ENCODE measurements at places on chromosomes 3 and 15. TPM values are rescaled to one million over a fixed set of nuclear protein-coding genes. Genes with fewer than 3 reads are reported as not detected.
A peak's percentile ranks its signal among the peaks of the same experiment; 100 is the strongest.

LOXL1 gene
- 139 TPM for polyA plus RNA-seq

ITPKA gene
- 1.0 TPM for polyA plus RNA-seq

DNA sequence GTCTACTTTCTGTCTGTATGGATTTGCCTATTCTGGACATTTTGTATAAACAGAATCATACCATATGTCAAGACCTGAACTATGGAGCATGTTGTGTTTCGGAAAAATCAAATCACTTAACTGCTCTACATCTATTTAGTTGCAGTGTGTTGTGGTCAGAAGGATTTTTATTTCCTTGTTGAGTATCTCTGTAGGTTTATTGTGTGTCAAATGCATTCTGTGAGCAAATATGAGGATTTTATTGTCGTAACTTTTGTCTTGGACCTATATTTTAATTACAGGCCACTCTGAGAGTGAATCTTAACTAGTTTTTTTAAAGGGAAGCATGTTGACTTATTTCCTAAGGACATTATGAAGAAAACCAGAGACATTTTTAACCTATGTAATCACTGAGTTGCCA is 84.6 kb upstream of the MYZAP start:
- no peak for DNase-seq

GRCh38 chr15:69472046-69472445 is 19.4 kb downstream of the RPLP1 start:
- no peak for DNase-seq

DNA sequence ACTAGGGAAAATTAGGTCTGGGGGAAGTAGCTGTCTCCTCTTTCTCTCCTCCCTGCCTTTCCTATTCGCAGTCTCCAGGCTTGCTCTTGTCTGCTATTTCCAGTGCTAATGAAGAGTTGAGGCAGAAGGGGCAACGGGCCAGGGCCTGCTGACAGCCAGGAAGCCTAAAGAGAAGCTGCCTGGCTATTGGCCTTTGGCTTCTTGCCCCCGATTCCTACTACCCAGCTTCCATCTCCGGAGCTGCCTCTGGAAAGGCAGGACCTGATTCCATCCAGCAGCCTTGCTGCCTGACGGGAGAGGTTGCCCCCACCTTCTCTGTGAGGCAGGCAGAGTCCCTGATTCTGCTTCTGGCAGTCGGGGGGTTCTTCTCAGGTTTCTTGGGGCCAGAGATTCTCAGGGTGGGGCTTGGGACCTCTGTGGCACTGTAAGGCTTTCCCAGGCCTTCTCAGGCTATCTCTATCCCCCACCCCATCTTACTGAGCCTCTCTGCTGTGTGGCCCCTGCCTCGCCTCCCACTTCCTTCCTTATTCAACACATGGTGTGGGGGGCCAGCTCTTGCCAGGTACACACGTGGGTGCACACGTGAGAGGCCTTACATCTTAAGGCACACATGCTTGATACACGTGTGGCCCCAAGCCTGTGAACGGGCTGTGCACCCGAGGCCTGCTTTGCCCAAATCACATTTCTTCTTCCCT is 18.2 kb upstream of the JMJD7 start:
- DNase-seq = no peak

DNA sequence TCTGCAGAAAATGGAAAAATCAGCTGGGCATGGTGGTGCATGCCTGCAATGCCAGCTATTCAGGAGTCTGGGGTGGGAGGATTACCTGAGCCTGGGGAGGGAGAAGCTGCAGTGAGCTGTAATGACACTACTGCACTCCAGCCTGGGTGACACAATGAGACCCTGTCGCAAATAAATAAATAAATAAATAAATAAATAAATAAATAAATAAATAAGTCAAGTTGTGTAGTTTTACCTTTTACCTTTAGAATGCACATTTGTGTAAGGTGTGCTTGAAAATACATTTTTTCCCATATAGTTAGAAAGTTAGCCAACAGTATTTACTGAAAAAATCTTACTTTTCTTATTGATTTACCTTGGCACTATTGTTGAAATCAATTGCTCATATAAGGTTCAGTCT is 515.6 kb downstream of the NAALADL2 start:
- DNase-seq = no peak

DNA sequence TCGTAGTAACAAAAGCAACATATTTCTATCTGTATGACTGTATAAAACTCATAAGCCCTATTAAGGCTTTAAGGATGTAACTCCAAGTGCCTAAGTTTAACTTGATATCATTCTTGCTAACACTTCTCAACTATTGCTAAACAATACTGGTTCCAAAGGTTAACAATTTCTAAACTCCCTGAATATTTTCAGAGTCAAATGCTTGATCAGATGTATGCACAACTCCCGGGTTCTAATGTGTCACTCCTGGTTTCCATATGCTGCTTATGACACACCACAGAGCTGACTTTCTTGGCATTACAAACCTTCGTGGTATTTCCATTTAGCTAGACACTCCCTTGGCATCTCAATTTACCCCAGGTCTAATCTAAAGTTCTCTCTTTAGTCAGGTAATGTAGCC is 26.3 kb downstream of the DZIP1L start:
- DNase-seq = no peak

DNA sequence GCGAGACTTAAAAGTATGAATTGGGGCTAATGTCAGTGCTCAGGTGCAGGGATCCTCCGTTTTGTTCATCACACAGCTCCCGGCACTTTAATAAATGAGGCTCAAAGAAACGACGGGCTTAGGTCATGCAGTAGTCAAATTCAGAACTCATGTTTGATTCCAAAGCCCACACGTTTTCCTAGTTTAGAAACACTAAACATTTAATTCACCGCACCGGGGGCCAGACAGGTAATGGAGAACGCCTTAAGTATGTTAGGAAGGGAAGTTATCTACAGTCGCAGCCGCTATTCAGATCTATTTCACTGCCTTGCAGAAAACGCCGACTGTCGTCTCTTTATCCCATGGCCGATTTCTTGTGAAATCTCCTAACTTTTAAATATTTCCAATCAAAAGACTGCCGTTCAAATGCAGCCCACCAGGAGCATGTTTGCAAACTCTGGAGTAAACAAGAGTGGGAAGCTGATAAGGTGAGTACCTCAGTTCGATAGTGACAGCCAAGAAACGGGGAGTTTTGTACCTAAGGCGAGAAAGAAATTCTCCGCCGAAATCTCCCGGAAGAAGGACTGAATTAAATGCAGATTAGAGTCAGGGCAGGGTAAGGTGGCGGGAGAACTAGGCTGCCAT is 569 bp downstream of the HIGD2B start:
- peak; percentile 1 for DNase-seq

GRCh38 chr15:96330064-96330449 is 443 bp upstream of the NR2F2 start:
- DNase-seq = peak; percentile 73

- no peak for DNase-seq
Measured at GRCh38 chr3:186108106-186108940, 566 bp downstream of the ETV5 start.

- no peak for DNase-seq
Measured at GRCh38 chr3:105799286-105799685, 69.5 kb downstream of the CBLB start.

DNA sequence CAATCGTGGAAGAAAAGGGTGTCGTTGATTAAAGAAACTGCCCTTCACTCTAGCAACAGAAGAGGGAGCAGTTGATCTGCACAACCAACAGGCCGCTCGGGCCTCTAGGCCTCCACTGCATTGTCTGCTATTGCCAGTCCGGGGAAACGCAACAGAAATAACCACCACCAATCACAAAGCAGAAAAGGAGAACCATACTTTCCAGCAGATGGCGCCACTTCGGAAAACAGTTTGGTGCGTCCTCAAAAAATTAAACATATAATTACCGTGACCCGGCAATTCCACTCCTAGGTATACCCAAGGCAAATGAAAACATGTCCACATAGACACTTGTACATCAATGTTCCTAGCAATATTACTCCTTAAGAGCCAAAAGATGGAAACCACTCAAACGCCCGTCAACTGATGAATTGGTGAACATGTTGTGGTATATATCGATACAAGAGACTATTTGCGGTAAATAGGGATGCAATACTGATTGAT is 154.1 kb downstream of the TJP1 start:
- no peak for DNase-seq

- DNase-seq = no peak
Measured at GRCh38 chr15:92076541-92076940, 223.0 kb downstream of the SLCO3A1 start.

DNA sequence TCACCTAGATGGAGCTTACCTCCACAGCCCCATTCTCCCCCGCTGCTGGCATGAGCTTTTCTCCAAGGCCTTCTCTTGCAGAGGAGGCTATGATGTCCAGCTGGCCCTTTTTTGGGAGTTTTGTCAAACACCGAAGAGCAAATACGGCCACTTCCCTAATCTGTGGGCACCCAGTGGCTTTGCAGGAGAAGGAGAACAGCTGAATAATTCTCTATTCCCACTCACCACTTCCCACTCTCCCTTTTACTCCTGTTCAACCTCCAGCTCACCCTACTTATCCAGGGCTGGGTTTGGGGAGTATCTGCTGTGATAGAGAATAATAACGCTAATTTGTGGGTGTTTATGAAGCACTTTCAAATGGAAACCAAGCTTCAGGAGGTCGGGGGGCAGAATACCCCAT is 93.0 kb downstream of the AAGAB start:
- DNase-seq = no peak

GRCh38 chr3:119589102-119589773 is 8.4 kb upstream of the PLA1A start:
- no peak for DNase-seq

DNA sequence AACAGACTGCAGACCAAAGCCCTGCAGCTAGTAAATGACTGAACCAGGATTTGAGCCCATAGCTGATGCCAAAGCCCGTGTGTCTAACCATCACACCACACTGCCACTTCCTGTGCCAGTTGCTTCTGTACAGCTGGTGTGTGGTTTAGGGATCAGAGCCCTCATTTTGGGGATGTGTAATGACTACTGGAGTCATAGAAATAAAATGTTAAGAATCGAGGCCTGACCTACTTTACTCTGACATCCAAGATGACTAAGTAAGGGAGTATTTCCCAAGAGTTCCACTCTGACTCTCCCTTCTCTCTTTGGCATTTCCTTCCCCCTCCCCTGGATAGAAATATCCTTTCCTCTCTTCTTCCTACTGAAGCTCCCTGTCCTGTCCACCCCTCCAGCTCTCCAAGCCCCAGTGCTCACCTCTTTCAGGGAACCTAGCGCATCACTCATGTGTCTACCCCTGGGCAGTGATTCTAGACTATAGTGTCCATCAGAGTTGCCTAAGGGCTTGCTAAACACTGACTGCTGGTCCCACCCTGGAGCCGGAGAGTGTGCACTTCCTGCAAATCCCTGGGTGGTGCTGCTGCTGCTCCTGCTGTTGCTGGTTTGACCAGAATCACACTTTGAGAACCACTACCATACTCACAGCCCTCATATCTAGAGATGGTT is 53.8 kb downstream of the MGLL start:
- no peak for DNase-seq

DNA sequence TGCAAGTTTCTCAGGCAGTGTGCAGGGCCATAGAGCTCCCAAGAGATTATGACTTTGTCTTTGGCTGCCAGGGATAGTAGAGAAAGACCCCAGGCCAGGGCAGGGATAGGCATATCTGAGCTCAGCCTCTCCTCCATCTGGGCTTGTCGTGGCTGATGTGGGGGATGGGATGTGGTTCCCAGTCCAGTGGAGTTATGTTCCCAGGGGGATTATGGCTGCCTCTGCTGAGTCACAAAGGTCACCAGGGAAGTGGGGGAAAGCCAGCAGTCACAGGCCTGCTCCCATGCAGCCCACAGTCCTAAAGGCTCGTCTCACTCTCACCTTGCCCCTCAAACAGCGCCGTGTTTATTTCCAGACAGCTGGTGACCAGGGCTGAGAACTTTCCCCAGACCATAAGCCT is 354.9 kb downstream of the SI start:
- no peak for DNase-seq

GRCh38 chr3:40875581-40875980 is 323.7 kb upstream of the CTNNB1 start:
- DNase-seq = no peak

- DNase-seq = no peak
Measured at GRCh38 chr3:172266103-172266502, 182.2 kb downstream of the GHSR start.

DNA sequence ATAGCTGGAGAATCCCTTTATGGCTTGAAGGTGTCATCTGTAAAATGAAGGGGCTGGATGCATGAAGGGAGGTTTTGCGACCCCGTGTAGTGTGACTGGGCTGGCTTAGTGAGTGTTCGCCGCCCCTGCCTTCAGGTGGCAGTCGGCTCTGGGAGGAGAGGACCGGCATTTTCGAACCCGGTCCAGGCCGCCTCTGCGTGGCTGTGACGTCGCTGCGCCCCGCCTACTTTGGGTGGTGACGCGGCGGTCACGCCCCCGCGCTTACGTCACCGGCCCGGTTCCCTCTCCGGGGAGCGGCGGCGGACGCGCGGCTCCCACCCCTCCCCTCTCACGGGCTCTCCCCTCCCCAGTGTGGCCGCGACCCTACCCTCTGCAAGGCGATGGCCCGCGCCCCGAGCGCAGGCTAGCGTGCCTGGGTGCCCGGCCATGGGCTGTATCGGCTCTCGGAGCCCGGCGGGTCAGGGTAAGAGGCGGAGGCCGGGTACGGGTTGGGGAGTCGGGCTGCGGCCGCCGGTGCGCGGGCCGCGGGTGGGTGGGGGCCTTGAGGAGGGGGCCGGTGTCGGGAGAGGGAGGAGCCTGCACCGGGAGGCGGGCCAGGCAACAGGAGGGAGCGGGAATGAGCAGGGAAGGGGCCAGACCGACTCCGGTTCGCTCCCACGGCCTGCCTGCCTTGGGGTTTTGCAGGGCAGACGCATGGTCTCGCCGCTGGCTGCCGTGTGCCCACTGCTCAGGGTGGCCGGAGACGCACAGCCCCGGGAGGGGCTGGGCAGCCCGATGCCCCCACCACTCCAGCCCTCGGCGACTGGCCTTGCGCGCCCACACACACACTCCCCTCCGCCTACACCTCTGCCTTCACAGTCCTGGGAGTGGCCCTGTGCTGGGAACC is 1.5 kb upstream of the FAM131A start:
- peak; percentile 86 for DNase-seq

GRCh38 chr15:70766597-70766996 is 3.2 kb upstream of the UACA start:
- DNase-seq = no peak

DNA sequence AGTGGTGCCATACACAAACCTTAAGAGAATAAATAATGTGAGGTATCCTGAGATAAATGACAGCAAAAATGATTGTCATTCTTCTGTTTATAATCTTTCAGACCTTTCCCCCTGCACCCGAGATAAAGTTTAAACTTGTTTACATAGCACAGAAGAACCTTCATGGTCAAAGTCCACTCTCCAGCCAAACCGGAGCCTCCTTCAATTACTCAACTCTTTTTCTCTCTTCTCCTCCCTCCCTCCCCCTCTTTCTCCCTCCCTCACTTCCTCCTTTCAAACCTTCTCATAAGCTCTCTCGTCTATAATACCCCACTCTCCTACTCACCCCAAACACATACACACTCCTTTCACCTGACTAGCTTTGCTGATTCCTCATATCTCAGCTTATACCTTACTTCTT is 198.9 kb downstream of the EFHB start:
- DNase-seq = no peak

Measured in right lung (tissue), 10 donors.